ENCODE measurements at places on chromosomes 7 and 10. TPM values are rescaled to one million over a fixed set of nuclear protein-coding genes. Genes with fewer than 3 reads are reported as not detected.

DNA sequence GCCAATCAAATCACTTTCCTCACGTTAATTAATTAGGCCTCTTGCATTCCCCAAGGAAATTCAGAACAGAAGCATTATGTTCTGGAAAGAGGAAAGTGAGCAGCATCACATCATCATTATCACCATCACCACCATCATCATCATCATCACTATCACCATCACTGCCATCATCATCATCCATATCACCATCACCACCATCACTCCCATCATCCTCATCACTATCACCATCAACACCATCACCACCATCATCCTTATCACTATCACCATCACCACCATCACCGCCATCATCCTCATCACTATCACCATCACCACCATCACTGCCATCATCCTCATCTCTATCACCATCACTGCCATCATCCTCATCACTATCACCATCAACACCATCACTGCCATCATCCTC, 31.4 kb upstream of the PLXNA4 start:
- H3K4me3 ChIP-seq: no peak overlapping the region
- no peaks in the 10 kb centered on the region for H3K4me1 ChIP-seq
- no peaks in the 10 kb centered on the region for H3K36me3 ChIP-seq
- H3K27ac ChIP-seq: no peak overlapping the region
- H3K27me3 ChIP-seq: no peaks in the 10 kb centered on the region
- no peak for DNase-seq

DNA sequence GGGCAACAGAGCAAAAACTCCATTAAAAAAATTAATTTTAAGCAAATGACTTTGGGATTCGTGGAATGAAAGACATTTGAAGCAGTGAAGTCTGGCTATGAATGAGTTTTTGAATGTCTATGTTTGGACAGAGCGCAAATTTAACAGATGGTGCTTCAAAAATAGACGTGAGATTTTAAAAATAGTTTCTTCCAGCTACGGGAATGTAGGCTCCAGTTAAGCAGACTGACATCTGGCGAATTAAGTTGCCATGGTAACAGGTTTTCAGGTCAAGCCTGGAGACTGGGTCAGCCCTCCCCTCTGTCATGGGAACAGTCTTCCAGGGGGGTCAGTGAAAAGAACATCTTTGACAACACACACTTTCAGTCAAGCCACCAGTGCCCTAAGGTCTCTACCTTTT, 62.0 kb downstream of the MYOF start:
- peaks cover 5% of the 10 kb centered on the region for H3K4me1 ChIP-seq
- peaks cover 2% of the 10 kb centered on the region for H3K36me3 ChIP-seq
- no peaks in the 10 kb centered on the region for H3K27me3 ChIP-seq
- no peak overlapping the region for H3K27ac ChIP-seq

DNA sequence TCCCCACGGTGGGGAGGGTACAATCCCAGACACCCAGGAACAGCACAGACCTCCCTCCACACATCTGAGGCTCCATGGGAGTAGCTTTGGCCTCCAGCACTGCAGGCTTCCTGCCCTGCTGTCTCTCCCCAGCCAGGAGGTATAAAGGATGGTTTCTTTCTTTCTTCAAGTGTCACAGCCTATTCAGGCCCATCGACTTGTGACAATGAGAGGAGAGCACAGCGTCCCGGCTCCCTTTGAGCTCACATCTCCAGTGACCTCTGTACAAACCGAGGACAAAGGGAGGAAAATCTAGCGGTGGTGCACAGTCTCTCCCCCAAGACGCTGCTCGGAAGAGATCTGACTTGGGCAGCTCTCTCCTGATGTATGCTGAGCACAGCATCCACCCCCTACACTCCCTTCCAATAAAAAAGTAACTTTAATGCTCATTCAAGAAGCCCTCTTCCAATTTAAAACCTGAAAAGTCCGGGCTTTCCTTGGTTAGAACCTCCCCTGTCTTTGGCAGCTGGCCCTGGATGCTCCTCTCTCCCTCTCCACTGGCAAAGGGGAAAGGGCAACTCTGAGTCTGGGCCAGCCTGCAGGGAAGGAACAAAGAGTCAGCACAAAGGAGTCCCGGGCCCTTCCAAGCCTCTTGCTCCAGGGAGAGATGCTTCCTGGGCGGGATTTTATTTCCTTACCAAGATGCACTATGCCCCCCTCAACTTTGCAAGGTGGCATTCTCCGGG, 18.0 kb downstream of the CHST15 start:
- no peak for DNase-seq
- H3K36me3 ChIP-seq: no peaks in the 10 kb centered on the region
- no peak overlapping the region for H3K27ac ChIP-seq

DNA sequence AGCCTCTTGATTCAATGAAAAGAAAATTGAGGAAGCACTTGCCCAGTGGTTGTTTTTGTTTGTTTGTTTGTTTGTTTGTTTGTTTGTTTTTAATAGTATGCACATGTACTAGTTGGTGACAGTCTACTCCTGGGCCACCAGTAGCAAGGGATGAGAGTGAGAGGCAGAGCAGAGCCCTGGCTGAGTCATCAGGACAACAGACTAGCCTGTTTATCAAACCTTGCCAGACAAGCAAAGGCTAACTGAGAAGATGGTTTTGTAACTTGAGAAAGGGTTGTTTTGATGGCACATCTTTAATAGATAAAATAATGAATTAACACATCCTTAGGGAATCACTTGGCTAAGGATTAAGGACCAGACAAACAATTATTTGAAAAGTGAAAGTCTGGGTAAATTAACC, 78.1 kb downstream of the INHBA start:
- H3K4me1 ChIP-seq: no peaks in the 10 kb centered on the region
- DNase-seq: no peak
- no peaks in the 10 kb centered on the region for H3K36me3 ChIP-seq
- H3K27ac ChIP-seq: no peak overlapping the region

DNA sequence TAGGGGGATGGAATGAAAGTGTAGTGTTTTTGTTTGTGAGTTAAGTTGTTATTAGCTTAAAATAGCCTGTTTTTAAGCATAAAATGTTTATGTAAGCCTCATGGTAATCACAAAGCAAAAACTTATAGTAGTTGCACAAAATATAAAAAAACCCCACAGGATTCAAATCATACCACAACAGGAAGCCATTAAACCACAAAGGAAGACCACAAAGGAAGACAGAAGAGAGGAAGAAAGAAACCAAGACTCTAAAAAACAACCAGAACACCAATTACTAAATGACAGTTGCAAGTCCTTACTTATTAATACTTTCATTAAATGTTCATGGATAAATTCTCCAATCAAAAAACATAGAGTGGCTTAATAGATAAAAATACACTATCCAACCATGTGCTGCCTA, 63.6 kb downstream of the ANKRD7 start:
- H3K36me3 ChIP-seq: peaks cover 3% of the 10 kb centered on the region
- peaks cover 28% of the 10 kb centered on the region for H3K4me1 ChIP-seq
- H3K27ac ChIP-seq: no peak overlapping the region
- H3K27me3 ChIP-seq: peaks cover 50% of the 10 kb centered on the region
- DNase-seq: no peak
- peak overlapping the region; percentile 31 for H3K4me3 ChIP-seq

DNA sequence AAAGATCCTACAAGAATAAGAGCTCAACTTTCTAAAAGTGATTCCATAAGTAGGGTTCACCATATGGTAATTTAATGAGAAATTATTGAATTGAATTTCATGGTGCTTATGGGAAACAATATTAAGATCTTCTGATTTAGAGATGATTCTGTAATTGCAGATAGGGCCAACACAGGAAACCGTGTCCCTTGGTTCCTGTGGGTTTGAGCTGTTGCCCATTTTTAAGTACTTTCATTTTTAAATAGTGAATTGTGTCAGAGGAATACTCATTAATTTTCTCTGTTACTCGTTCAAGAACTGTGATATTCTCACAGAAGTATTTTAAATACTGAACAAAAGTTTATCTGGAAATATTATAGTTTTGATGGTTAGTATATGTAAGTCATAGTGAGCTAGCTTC, 129.2 kb downstream of the SRI start:
- no peaks in the 10 kb centered on the region for H3K36me3 ChIP-seq
- peak; percentile 7 for DNase-seq
- H3K4me3 ChIP-seq: no peak overlapping the region
- H3K4me1 ChIP-seq: peaks cover 13% of the 10 kb centered on the region
- H3K27me3 ChIP-seq: no peaks in the 10 kb centered on the region

- no peaks in the 10 kb centered on the region for H3K27me3 ChIP-seq
- no peak for DNase-seq
- no peak overlapping the region for H3K27ac ChIP-seq
- H3K36me3 ChIP-seq: no peaks in the 10 kb centered on the region
Observed at GRCh38 chr7:41786944-41787343, 84.1 kb upstream of the INHBA start.

- H3K4me1 ChIP-seq: peaks cover 72% of the 10 kb centered on the region
- peaks cover 30% of the 10 kb centered on the region for H3K36me3 ChIP-seq
- H3K27me3 ChIP-seq: peaks cover under 1% of the 10 kb centered on the region
- peak overlapping the region; percentile 98 for H3K27ac ChIP-seq
- peak overlapping the region; percentile 71 for H3K4me3 ChIP-seq
Observed at GRCh38 chr7:106425017-106425719, 140.4 kb upstream of the NAMPT start.

GRCh38 chr7:2971914-2972834, 71.5 kb downstream of the CARD11 start:
- H3K36me3 ChIP-seq: peaks cover 38% of the 10 kb centered on the region
- no peak overlapping the region for H3K4me3 ChIP-seq
- H3K4me1 ChIP-seq: peaks cover 33% of the 10 kb centered on the region

- H3K4me1 ChIP-seq: peaks cover 6% of the 10 kb centered on the region
- H3K27me3 ChIP-seq: no peaks in the 10 kb centered on the region
- no peak for DNase-seq
- H3K27ac ChIP-seq: no peak overlapping the region
- no peak overlapping the region for H3K4me3 ChIP-seq
Observed at GRCh38 chr7:149490083-149490760, 7.4 kb downstream of the ZNF746 start.

GRCh38 chr10:133523631-133524203, 3.4 kb upstream of the CYP2E1 start:
- no peak overlapping the region for H3K27ac ChIP-seq
- H3K27me3 ChIP-seq: peaks cover 19% of the 10 kb centered on the region
- H3K36me3 ChIP-seq: peaks cover 1% of the 10 kb centered on the region

- no peaks in the 10 kb centered on the region for H3K4me1 ChIP-seq
- H3K36me3 ChIP-seq: no peaks in the 10 kb centered on the region
- DNase-seq: no peak
- H3K27ac ChIP-seq: no peak overlapping the region
Observed at GRCh38 chr7:14855033-14855794, 47.3 kb downstream of the DGKB start.

DNA sequence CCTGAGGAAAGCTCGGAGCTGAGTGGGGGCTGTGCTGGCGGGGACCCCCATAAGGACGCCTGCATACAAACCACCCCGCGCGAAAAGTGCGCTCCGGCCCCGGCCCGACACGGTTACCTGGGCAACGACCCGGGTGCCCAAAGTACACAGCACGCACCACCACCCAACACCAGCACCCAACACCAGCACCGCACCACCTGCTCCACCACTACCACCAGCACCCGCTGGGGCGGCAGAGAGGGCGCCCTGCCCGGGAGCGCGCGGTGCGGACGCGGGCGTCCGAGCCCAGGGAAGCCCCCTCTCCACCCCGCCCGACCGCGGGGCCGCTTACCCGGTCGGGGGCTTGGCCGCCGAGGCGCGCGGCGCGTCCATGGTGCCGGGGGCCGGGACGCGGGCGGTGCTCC, 345 bp downstream of the COBL start:
- no peak overlapping the region for H3K27ac ChIP-seq
- peak overlapping the region; percentile 31 for H3K4me3 ChIP-seq
- H3K4me1 ChIP-seq: peaks cover 3% of the 10 kb centered on the region
- H3K27me3 ChIP-seq: peaks cover 34% of the 10 kb centered on the region
- no peak for DNase-seq

DNA sequence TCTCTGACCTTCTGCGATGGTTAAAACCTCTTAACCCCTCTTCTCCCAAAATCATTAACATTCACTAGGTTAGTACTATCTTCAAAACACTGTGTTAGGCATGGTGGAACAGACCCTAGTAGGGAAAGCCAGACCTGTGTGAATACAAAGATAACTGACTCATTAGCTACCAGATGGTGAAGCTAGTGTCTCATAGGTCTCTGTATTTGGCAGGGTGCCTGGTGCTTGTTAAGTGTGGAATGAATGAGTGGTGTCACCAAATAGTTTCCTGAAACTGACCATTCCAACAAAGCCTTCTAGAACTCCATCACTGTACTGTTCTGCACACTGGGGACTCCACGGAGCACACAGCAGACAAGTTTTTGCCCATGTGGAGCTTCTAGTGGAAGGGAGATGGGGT, 27.7 kb upstream of the TM9SF3 start:
- peak; percentile 17 for DNase-seq
- H3K36me3 ChIP-seq: no peaks in the 10 kb centered on the region
- peaks cover 9% of the 10 kb centered on the region for H3K4me1 ChIP-seq
- no peak overlapping the region for H3K27ac ChIP-seq

GRCh38 chr7:43647339-43647672, 64.4 kb downstream of the STK17A start:
- H3K27ac ChIP-seq: peak overlapping the region; percentile 99
- no peak for DNase-seq
- H3K4me3 ChIP-seq: peak overlapping the region; percentile 57
- H3K36me3 ChIP-seq: peaks cover 62% of the 10 kb centered on the region

The TRPV6 gene
- not detected for total RNA-seq

The PNLIPRP2 gene
- not detected for total RNA-seq

Data from activated CD8-positive, alpha-beta T cell treated with anti-CD3 and anti-CD28 coated beads for 36 hours (primary cell).